ENCODE measurements at places on chromosomes 1 and 21.

DNA sequence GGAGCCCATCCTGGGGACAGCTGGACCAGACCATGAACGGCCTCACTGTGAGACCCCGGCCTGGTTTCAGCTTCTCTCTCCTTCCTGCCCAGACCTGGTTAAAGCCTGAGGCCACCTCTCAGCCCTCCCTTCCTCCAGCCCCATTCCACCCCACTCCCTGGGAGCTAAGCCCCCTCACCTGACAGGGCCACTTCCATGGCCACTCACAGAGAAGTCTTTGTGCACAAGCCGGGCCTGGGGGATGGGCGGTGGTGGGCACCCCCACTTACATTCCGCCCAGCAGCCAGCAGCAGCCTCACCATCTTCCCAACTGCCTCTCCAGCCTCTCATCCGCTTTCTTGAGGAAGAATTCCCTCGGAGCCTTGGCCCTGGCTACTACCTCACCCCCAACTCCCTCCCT, 40.4 kb downstream of the RHBG start:
- no peak for DNase-seq

GRCh38 chr1:67958472-67958871, 92.0 kb downstream of the DIRAS3 start:
- no peak for DNase-seq

GRCh38 chr1:25774206-25774803, 25.7 kb upstream of the SELENON start:
- DNase-seq: no peak

- peak; percentile 61 for DNase-seq
Observed at GRCh38 chr1:184806296-184806721, 51.7 kb upstream of the EDEM3 start.

GRCh38 chr1:184620469-184620868, 134.2 kb downstream of the EDEM3 start:
- DNase-seq: no peak

GRCh38 chr1:245304698-245305097, 149.9 kb downstream of the KIF26B start:
- DNase-seq: no peak

- DNase-seq: no peak
Observed at GRCh38 chr1:25055324-25055780, 125.3 kb upstream of the RUNX3 start.

- peak; percentile 44 for DNase-seq
Observed at GRCh38 chr1:179706339-179706941, 36.7 kb upstream of the FAM163A start.

- no peak for DNase-seq
Observed at GRCh38 chr21:29627905-29628304, 311.9 kb downstream of the GRIK1 start.

DNA sequence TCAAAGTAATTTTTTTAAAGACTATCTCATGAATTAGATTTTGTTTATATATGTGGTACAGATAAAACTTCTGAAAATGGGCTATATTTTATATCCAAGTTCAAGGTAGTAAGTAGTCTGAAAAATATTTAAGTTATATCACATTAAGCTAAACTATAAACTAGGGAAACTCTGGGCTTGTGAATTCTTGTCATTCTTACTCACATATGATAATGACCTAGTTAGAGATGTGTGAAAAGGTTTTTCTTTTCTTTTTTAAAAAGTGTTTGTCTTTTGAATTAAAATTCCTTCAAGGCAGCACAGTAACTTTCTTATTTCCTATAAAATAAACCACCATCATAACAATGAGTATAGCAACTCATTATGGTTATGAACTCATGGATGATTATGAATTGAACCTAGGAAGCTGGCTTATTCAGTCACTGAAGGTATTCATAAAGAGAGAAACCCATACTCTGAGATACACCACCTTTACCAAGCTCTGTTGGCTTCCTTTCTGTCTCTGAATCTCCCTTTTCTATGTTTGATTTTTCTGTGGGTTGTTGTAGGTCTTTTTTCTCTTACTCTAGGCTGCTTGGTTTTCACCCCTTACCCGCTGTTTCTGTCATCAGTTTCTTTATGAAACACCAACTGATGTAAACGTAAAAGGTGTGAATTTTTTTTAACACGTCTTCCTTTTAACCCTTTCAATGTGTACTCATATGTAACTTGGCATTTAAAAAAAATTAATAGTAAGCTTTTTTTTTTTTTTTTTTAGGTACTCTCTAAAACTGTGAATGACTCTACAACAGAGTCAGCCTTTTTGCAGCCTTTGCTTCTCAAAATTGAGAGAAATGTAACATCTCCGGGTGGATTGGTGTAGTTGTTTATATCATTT, 25.2 kb downstream of the IL12RB2 start:
- DNase-seq: no peak

- no peak for DNase-seq
Observed at GRCh38 chr1:204340081-204340889, 19.4 kb downstream of the PLEKHA6 start.

GRCh38 chr1:226945858-226946245, 5.8 kb downstream of the COQ8A start:
- DNase-seq: no peak

DNA sequence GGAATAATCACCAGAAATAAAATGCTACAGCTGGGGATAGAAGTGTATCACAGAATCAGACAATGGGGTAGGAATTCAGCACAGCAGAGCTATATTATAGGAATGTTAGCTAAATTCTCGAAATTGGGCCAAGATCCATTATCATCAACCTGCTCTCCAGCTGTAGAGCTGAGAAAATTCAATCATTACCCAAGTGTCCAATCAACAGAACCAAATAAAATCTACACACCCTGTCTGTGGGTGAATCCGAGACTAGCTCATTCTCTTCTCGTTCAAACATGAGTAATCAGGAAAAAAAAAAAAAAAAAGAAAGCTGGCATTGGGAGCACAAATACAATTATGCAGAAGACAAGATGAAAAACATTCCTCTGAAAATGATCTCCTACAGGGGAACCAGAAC, 119.2 kb downstream of the CDC7 start:
- DNase-seq: no peak

Measured in hematopoietic multipotent progenitor cell (in vitro differentiated cells).